Dermis blood vessel endothelial cell (primary cell): ENCODE measurements at places on chromosomes 7 and 10. TPM values are rescaled to one million over a fixed set of nuclear protein-coding genes. Genes with fewer than 3 reads are reported as not detected.
A peak's percentile ranks its signal among the peaks of the same experiment; 100 is the strongest.

DNA sequence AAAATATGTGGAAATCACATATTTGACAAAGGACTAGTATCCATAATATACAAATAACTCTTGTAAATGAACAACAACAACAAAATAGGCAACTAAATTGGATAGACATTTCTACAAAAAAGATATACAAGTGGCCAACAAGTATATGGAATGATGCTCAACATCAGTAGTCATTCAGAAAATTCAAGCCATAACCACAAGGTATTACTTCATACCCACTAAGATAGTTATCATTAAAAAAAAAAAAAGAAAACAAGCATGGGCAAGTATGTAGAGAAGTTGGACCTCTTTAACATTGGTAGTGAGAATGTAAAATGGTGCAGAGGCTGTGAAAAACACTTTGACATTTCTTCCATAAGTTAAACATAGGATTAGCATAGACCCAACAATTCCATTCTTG lies 80.8 kb downstream of the CYP26A1 start:
- no peak for DNase-seq

DNA sequence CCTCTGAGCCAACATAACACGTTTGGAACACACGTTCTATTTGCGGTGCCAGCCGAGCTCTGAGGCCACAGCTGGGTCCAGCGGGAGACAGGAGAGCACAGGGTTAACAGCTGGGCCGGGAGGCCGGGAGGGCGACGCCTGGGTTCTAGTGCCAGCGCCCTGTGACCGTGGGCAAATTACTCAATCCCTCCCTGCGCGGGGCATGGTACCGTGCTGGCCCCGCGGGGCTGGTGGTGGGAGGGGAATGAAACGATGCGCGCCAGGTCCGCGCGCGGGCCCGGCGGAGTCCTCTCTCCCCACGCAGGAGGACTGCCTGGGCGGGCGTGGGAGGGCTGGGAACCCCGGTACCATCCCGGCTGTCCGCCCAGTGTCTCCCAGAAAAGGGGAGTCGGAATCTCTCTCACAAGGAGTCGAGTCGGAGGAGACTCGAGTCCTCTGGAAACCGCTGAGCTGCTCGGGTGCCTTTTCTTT lies 30.4 kb downstream of the LEP start:
- no peak for DNase-seq

- DNase-seq: no peak
Measured at GRCh38 chr10:10208196-10208595, 809.5 kb upstream of the CELF2 start.

DNA sequence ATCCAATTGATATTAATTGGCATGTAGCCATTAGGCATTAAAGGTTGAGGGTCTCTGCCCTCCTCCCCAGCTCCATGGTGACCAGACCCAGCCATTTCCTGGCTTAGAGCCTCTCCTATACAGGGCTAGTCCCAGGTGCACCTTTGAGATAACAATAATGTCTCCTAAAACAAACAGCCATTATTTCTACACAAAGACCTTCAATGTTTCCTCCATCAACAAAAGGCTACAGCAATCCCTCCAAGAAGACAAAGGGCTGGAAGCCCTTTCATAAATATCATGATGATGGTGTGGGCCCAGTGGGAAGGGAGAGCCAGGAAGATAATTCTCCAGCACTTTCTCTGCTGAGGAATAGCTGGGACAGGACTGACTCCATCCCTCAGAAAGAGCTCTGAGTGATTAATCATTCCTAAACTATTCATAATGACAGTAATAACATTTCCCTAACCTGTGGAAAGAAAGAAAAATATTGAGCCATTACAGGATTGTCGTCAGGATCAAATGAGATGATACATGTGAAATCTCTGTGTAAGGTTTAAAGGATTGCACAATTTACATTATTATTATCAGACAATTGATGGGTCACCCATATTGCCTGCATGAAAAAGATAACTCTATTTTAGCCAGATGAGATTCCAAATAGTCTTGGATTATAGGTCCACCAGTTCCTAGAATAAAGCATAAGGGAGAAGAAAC lies 10.2 kb downstream of the PKD2L1 start:
- DNase-seq: no peak

DNA sequence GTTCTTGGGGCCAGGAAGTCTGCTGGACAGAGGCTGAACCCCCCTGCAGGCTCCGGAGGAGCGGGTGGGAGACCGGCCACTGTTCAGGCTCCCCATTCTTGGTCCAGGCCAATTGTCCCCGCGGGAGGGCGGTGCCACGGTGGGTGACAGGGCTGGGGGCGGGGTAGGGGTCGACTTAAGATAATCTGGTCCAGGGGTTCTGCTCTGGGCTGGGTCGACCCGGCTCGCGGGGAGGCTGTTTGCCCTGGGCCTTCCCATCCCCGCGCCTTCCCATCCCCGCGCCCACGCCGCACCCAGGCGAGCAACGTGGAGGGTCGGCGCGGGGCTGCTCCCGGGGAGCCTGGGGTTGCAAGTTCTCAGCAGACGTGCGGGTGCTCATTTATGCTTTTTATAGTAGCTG lies 7.3 kb upstream of the GLRX3 start:
- no peak for DNase-seq

DNA sequence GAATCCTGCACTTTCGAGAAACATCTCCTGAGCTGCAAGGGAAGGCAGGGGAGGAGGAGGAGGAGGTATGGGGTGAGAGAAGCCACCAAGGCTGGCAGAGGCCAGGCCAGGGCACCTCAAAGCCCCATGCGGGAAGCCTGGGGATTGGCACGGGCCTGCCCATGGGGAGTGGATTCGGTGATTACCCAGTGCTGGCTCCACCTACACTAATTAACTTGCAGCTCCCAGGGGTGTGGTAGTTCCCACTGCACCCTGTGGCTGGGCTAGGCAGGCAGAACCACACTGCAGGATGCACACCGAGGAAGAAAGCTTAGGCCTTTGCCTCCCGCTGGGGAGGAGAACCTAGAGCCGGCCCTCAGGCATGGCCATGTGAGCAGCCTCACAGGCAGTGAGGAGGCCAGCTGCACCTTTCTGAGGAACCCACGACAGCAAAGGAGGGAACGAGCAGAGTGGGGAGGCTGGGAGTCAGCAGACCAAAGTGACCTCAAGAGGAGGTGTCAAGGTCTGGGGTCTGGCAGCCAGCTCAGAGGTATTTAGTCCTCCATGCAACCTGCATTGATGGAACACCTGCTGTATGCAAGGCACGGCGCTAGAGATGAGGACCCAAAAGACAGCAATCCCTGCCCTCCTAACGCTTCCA lies 27.2 kb downstream of the GRID1 start:
- DNase-seq: no peak

GRCh38 chr10:15313843-15314242 lies 57.2 kb downstream of the FAM171A1 start:
- peak; percentile 78 for DNase-seq

DNA sequence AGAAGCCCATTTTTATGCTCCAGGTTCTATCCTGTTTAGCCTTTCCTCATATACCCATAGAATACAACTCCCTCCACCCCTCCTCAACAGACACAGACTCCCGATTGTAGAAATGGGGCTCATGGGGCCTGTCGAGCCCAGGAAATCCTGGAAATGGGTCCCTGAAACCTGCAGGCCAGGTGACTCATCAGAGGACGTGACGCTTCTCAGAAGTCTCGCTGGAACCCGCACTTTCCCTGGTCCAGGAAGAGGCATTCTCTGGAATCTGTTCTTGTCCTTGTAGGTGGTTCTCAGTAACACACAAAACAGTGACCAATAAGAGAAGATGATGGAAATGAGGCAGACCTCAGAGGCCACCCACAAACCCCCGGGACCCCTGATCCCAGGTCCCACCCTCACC lies 244.8 kb upstream of the PPP2R2D start:
- no peak for DNase-seq

DNA sequence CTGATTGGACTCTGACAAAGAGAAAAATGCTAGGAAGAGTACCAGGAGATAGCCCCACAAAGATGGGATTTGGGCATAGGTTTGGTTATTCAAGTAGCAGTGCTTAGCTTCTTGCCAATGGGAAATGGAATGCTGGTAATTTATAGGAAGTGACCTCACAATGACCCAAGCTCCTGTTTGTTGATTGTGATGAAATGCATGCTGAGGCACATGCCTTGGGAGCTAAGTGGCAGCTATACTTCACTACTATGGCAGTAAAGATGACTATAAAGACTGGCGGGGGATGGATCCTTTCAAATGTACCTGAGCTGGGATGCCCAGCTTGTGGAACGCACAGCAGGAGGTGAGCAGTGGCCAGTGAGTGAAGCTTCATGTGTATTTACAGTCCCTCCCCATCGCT lies 153.8 kb downstream of the ZNF22 start:
- peak; percentile 4 for DNase-seq

DNA sequence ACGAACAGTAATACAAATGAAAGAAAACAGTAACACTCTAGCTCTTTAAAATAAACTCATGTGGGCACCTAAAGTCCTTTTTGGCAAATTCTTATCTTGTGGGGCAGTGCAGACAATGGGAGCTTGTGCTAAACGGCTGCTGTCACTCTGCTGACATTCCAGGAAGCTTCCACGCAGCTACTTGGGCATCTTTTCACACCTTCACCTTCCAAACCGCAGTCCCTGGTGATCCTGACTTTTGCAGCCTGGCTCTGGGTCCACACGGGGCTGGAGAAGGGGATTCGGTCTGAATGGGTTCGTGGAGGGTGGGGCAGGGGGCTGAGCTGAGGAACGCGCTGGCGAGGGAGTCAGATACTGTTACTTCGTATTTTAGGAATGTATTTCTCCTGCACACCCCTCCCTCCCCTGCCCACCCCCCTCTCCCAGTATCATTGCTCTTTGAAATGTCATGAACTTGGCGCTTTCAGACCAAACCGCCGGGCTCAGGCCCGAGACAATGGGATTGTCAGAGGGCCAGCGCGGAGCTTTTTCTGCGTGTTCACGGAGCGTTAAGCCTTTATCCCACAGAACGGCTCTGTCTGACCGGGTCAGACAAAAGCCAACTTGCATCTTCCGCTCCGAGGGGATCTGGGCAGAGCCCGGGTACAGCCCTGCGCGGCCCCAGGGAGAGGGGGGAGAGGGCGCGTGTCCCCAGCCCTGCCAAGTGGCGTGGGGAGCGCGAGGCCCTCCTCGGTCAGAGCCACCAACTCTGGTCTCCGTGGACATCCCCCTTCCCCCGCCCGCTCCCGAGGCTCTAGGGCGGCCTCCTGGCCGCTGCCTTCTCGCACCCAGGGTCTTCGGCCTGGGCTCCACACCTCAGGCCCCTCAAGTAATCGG lies 76.7 kb upstream of the EN2 start:
- DNase-seq: no peak

DNA sequence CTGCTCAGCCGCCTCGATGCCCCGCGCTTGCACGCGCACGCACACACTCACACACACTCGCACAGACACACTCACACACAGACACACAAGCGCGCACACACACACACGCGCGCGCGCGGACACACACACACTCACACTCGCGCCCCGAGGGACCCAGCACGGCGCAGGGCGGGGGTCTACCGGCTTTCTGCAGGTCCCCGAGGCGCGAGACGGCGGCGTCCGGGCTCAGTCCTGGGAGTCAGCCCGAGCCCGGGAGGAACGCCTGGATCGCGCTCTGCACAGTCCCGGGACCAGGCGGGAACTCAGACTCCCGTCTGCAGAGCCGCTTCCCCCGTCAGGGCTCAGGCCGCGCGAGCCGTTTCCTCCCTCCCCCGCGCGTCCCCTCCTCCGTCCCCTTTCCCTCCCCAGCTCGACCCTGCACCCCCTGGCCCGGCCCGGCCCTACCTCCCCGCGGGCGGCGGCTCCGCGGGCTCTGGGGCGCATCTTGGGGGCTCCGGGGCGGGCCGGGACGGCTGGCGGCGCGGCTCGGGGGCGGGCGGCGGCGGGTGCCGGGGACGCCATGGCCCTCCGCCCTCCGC lies 464 bp downstream of the DENND2A start:
- no peak for DNase-seq

GRCh38 chr10:51246156-51246555 lies 171.9 kb downstream of the PRKG1 start:
- no peak for DNase-seq

- no peak for DNase-seq
Measured at GRCh38 chr10:75014516-75015230, 96.8 kb upstream of the SAMD8 start.

DNA sequence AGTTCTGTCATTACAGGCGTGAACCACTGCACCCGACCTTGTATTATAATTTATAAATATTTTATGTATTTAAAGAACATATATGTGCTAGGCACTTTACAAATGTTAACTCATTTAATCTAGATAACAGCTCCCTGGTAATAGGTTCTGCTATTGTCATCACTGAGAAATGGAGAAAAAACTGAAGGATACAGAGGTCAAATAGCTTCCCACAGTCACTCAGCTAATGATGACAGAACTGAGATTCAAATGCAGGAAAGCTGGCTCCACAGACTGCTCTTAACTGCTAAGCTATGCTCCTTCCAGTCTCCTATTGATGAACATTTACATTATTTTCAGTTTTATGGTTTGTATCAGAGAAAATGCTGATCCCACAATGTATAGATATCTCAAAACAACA lies 28.9 kb downstream of the NXPH1 start:
- DNase-seq: no peak

DNA sequence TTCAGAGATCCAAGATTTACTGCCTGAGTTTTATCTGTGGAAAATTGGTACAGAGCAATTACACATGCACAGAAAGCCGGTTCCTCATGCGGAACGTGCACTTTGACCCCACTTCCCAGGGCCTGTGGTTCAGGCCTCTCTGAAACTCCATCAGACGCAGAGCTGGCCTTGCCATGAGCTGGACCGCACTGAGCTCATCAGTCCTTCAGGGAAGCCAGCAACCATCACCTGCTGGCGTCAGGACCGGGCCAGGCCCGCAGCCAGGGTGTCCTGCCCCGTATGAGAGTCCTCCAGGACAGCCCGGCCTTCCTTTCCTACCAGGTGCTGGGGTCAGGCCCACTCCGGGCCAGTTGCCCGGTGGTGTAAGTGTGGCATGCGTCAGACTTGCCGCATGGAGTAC lies 446.5 kb upstream of the FOXK1 start:
- DNase-seq: no peak

GRCh38 chr7:110442381-110442837 lies 648.5 kb upstream of the LRRN3 start:
- DNase-seq: peak; percentile 49

DNA sequence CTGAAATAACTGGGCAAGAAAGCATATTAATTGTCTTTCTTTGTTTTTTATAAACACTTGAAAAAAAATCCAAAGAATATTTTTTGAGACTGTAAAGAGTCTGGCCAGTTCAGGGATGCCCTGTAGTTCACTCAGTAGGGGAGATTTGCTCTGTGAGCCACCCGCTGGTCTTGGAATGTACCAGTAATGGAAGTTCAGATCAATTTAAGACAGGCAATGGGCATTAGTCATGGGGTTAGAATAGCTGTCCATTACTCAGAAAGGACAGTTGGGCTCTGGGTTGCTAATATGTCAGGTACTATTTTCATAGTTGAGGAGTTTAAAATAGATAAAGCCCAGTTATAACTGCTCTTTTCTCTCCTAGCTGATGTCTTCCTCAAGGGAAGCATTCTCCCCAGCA lies 38.7 kb downstream of the A1CF start:
- DNase-seq: no peak

GRCh38 chr10:102744374-102745051 lies 765 bp downstream of the WBP1L start:
- DNase-seq: peak; percentile 48

ZNF800 gene
- total RNA-seq: 15.2 and 15.8 TPM in 2 replicates

LOXL4 gene
- total RNA-seq: 0.68 and 0.88 TPM in 2 replicates

NANOS1 gene
- total RNA-seq: 0.09 and 0.17 TPM in 2 replicates

IFIT1 gene
- 2.2 and 2.6 TPM in 2 replicates for total RNA-seq

ADGRA1 gene
- total RNA-seq: 0.05 TPM in 1 of 2 replicates, not detected in the other

TMEM236 gene
- total RNA-seq: 0.17 and 1.3 TPM in 2 replicates

CPA2 gene
- total RNA-seq: not detected in 2 replicates

CD36 gene
- 151 and 171 TPM in 2 replicates for total RNA-seq

MMRN2 gene
- total RNA-seq: 465 and 483 TPM in 2 replicates

FAM25A gene
- not detected in 2 replicates for total RNA-seq
